ENCODE measurements at places on chromosomes 11 and 22.

DNA sequence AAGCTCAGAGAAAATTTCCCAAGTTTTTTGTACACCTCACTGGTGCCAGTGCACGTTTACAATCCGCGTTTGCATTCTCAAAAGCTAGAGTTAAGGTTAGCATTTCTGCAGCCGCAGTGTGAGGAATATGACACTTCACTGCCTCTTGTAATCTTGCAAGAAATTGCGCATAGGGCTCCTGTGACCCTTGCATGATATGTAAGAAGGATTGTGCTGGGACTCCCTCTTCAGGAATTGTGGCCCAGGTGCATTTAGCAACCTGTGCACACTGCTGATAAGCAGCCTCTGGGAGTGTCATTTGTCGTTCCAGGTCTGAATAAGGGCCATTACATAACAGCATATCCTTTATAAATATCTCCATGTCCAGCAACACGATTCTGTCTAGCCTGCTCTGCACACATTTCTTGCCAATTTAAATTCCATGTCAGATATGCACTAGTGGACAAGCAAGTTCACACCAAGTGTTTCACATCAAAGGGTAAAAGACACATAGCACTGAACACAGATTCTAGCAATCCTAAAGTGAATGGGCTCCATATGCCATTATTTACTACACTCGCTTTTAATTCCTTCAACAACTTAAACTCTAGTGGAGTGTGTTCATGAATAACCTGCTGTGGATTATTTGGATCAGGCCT, 69.2 kb upstream of the INCENP start:
- H3K27me3 ChIP-seq: peaks cover 4% of the 10 kb centered on the region
- no peak for DNase-seq
- no peak overlapping the region for H3K27ac ChIP-seq
- no peaks in the 10 kb centered on the region for H3K36me3 ChIP-seq

GRCh38 chr11:123197711-123198110, 2.7 kb upstream of the CLMP start:
- H3K4me1 ChIP-seq: peaks cover 10% of the 10 kb centered on the region
- no peak overlapping the region for H3K4me3 ChIP-seq
- no peak overlapping the region for H3K27ac ChIP-seq
- peaks cover 60% of the 10 kb centered on the region for H3K27me3 ChIP-seq
- peak; percentile 7 for DNase-seq

GRCh38 chr22:26172389-26172990, 3.2 kb downstream of the SEZ6L start:
- H3K36me3 ChIP-seq: no peaks in the 10 kb centered on the region
- H3K4me3 ChIP-seq: no peak overlapping the region
- H3K27me3 ChIP-seq: peaks cover 52% of the 10 kb centered on the region

GRCh38 chr22:45268167-45268957, 16.4 kb upstream of the UPK3A start:
- peak overlapping the region; percentile 68 for H3K4me3 ChIP-seq
- H3K4me1 ChIP-seq: peaks cover 20% of the 10 kb centered on the region
- no peak for DNase-seq
- no peak overlapping the region for H3K27ac ChIP-seq
- no peaks in the 10 kb centered on the region for H3K36me3 ChIP-seq

GRCh38 chr11:57618438-57618837, 21.0 kb downstream of the SERPING1 start:
- no peak for DNase-seq
- H3K27ac ChIP-seq: no peak overlapping the region
- H3K4me1 ChIP-seq: no peaks in the 10 kb centered on the region

GRCh38 chr11:123202155-123203151, 7.4 kb upstream of the CLMP start:
- H3K27ac ChIP-seq: no peak overlapping the region
- peaks cover 2% of the 10 kb centered on the region for H3K4me1 ChIP-seq
- no peaks in the 10 kb centered on the region for H3K36me3 ChIP-seq
- H3K4me3 ChIP-seq: no peak overlapping the region
- peaks cover 32% of the 10 kb centered on the region for H3K27me3 ChIP-seq
- no peak for DNase-seq

DNA sequence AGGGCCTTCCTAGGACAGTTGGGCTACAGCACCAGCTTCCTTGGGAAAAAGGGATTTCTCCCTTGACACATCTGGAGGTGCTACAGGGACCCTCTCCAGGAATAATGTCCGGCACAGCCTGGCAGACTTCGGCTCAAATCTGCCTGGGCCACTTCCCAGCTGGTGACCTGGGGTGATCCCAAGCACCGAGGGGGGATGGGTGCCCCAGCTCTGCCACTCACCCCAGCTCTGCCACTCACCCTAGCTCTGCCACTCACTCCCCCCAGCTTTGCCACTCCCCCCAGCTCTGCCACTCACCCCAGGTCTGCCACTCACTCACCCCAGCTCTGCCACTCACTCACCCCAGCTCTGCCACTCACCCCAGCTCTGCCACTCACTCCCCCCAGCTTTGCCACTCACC, 9.9 kb downstream of the OSBPL5 start:
- H3K27ac ChIP-seq: no peak overlapping the region
- H3K4me1 ChIP-seq: no peaks in the 10 kb centered on the region
- H3K4me3 ChIP-seq: no peak overlapping the region
- H3K27me3 ChIP-seq: peaks cover 3% of the 10 kb centered on the region
- H3K36me3 ChIP-seq: no peaks in the 10 kb centered on the region

- H3K27ac ChIP-seq: no peak overlapping the region
- no peaks in the 10 kb centered on the region for H3K36me3 ChIP-seq
- DNase-seq: no peak
These were observed 9.2 kb upstream of the QSER1 start for GRCh38 chr11:32883421-32883820.

- no peak overlapping the region for H3K27ac ChIP-seq
- no peak overlapping the region for H3K4me3 ChIP-seq
- no peaks in the 10 kb centered on the region for H3K27me3 ChIP-seq
- H3K36me3 ChIP-seq: peaks cover 8% of the 10 kb centered on the region
- no peak for DNase-seq
- H3K4me1 ChIP-seq: no peaks in the 10 kb centered on the region
These were observed 15.8 kb downstream of the CYB5R2 start for GRCh38 chr11:7657306-7658025.
